Activated CD8-positive, alpha-beta memory T cell treated with anti-CD3 and anti-CD28 coated beads, Interleukin-2, amount 50 U/mL, for 4 hours (primary cell): ENCODE measurements at places on chromosomes 5 and 9.

DNA sequence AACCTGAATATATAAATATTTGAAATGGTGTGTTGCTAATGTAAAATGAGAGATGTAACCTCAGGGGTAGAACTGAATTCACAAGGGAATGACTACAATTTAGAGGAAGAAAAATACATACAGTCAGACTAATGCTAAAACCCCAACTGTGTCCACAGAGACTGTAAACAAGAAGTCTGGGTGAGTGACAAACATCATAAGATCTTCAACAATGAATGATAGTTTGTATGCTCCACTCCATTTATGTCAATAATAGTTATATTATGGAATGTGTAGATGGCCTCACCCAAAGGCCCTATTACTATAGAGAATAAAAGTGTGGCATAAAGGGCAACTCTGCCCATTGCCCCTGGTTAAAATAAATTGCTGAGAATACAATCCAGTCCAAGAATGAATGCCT is 102.9 kb downstream of the CETN3 start:
- DNase-seq = no peak

- DNase-seq = peak; percentile 67
These were observed at the start of gene RGS14 for GRCh38 chr5:177357459-177358351. TSS of gene RGS14 (plus strand) at chr5:177357924. CDS start at chr5:177358025, 101 bp downstream.

DNA sequence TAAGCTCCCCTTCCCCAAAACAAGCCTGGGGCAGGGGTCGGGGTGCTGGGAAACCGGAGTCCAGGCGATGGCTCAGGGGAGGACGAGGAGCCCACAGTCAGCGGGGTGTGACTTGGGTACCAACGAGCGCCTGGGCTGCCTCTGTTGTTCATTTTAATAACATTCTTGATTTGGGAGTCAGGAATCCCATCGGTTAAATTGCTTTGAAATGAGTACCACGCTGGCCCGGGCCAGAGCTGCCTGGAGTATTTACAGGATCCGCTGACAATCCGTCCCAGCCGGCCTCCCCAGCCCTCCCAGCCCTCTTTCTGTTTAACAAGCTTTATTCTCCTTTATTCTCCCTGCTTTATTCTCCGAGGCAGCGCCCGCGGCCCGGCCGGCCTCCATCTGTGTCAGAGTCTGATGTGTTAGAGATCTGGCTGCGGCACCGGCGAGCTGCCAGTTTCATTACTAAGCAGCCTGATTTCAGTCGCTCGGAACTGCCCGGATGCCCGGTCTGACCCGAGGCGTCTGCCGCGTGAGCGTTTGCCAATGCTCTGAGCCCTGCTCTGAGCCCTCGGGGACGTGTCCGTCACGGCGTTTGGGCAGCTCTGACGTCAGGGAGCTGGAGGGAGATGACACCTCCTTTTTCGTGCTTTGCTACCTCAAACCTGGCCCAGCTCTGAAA is 16.5 kb upstream of the QRFP start:
- DNase-seq = no peak

DNA sequence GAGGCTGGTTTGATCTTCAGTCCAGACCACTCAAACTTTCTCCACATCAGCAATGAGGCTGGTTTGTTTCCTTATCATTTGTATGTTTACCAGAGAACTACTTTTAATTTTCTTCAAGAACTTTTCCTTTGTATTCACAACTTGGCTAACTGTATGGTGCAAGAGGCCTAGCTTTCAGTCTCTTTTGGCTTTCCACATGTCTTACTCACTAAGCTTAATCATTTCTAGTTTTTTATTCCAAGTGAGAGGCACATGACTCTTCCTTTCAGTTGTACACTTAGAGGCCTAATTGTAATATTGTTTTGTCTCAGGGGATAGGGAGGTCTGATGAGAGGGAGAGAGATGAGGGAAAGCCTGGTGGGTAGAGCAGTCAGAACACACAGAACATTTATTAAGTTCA is 554.0 kb upstream of the ARRDC3 start:
- DNase-seq = no peak

DNA sequence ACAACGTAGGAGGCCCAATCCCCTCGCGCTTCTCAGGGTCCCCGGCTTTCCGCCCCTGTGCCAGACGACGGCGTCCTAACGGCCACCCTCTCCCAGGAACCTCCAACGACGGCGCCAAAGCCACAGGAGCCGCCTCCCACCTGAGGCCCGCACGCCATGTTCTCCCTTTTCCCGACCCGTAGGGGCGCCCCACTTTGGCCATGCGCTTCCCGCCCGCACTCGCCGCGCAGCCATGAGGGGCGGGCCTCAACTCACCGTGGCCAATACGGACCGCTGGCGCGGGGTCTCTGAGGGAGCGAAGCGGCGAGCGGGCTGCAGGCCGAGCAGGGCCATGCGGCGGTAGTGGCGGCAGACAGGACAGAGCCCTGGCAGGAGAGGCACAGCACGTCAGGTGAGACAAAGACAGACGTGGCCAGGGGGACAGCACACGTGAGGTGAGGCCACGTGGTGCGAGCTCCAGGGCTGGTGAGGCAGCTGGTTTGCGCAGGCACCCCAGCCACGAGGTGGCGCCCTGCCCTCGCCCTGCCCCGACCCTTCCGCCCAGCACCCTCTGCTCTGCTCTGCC is 1005.5 kb upstream of the PTPRD start:
- no peak for DNase-seq

GRCh38 chr9:136831002-136831719 is 11.1 kb upstream of the AJM1 start:
- DNase-seq = no peak

GRCh38 chr9:134408939-134409737 is 82.9 kb downstream of the RXRA start:
- DNase-seq = no peak

DNA sequence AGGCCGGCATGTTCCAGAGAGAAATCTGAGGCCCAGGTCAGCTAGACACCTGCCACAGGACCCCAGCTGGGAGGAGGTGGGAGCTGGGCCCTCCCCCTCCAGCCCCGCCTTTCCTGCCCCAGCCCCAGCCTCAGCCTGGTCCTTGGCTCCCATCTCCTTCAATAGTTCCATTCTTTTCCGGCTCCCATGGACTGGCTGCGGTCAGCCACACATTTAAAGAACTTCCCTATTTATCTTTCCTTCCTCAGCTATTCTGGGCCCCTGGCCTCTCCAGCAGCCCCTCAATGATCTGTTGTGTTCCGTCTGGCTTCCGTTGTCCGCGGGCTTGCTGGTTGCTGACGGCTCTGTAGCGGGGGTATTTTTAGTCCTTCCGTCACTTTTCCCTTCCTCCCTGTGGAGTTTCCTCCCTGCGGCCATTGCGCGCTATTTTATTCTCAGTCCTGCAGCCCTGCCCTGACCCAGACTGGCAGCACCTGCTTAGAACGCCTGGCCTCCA is 73.8 kb downstream of the AMBP start:
- DNase-seq = no peak

DNA sequence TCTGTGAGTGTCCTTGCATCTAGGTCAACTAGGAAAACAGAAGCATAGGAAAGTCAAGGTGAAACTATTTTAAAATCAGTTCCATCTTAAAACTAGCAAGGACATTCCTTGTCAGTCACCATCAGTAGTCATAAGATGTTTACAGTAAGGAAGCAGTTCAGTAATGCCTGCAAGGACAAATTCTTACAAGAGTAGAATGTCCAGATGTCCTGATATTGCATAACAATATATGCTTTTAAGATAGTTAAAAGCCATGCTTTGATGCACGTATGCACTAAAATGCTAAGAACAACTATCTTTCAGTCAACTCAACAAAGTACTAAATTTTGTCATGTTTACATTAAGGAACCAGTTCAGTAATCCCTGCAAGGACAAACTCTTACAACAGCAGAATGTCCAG is 11.3 kb upstream of the SVEP1 start:
- no peak for DNase-seq

- no peak for DNase-seq
These were observed 250.3 kb downstream of the SLIT3 start for GRCh38 chr5:169050636-169051035.

DNA sequence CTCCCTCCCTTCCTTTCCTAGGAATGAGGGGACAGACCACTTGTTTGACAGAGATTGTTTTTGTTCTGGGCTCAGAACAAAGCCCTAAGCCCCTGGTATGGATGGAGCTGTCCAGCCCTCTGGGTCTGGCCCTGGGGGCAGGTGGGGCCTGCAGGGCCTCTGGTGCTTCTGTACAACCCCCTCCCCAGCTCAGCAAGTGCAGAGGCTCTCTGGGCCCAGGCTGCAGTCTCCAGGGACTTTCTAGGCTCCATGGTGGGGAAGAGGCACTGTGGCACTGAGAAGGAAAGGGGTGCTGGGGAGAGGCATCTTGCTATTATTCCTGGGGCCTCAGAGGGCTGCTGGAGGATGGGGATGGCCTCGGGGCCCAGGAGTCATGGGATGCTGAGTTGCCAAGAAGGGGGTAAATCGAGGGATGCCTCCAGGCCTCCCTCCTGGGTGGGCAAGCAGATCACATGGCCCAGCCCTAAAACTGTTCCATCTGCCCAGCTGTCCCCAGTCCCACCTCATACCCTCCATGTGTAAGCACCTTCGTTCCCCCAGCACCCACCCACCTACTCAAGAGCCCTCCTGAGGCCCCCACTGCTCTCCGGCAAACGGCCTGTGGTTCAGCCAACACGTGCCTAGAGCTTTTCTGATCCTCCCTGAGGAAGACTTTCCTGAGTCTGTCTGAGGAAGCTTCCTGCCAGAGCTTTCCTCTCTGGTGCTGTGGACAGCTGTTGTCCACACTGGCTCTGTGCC is 225.7 kb downstream of the CACNA1B start:
- no peak for DNase-seq

GRCh38 chr9:109907400-109907799 is 127.4 kb downstream of the PALM2AKAP2 start:
- no peak for DNase-seq

GRCh38 chr9:85038824-85039608 is 369.5 kb downstream of the NTRK2 start:
- DNase-seq = no peak

- DNase-seq = no peak
These were observed 25.4 kb upstream of the DCP2 start for GRCh38 chr5:112951124-112951702.

DNA sequence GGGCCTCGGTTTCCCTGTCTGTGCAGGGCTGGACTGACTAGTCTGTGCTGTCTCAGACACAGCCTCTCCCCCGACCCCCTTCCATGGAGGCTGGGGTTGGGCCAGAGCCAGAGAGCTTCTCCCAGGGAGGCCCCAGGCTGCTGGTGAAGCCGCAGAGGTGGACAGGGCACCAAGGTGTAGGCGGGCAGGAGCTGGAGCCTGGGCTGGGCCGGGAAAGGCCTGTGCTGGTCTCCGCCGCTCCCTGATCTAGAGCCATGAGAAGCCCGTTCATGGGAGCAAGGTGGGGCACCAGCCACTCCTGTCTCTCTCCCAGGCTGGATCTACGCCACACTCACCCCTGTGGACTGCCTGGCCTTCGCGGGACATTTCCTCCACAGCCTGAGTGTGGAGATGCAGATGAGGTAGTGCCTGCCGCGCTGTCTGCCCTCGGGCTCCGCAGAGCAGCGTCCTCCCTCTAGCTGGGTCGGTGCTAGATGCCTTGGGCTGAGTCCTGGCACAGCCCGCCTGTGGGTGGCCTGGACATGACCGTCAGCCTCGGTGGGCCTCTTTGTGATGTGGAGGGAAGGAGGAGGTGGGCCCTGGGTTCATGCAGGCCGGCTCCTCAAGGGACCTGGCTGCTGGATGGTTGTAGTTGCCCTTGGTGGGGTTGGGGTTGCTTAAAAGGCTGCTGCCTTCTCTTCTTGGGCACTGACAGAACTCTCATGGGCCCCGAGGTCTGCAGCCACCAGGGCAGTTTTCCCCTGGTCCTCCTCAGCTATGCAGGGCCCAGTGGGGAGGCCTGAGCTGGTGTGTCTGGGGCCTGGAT is 79.4 kb downstream of the PHF2 start:
- DNase-seq = peak; percentile 11

- no peak for DNase-seq
These were observed 255.6 kb upstream of the SLC30A5 start for GRCh38 chr5:68838157-68838718.

DNA sequence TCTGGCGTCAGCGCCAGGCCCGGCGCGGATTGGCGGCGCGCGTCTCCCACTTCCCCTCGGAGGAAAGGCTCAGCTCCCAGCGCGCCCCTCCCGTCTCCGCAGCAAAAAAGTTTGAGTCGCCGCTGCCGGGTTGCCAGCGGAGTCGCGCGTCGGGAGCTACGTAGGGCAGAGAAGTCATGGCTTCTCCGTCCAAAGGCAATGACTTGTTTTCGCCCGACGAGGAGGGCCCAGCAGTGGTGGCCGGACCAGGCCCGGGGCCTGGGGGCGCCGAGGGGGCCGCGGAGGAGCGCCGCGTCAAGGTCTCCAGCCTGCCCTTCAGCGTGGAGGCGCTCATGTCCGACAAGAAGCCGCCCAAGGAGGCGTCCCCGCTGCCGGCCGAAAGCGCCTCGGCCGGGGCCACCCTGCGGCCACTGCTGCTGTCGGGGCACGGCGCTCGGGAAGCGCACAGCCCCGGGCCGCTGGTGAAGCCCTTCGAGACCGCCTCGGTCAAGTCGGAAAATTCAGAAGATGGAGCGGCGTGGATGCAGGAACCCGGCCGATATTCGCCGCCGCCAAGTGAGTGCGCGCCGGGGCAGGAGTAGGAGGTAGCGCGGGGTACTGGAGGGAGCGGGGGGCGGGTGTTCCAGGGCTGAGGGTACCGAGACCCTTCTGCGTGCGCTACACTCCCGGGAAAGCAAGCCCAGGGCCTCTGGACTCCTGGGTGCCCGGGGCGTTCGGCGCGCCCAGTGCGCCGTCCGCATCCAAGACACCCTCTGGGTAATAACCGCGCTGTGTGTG is at the start of gene MSX2:
TSS of gene MSX2 (plus strand) at position 99 of the 777 bp plus-strand sequence. CDS start at position 177, 78 bp downstream.
- DNase-seq = no peak

GRCh38 chr9:133726401-133727276 is 11.5 kb downstream of the SARDH start:
- DNase-seq = peak; percentile 69

DNA sequence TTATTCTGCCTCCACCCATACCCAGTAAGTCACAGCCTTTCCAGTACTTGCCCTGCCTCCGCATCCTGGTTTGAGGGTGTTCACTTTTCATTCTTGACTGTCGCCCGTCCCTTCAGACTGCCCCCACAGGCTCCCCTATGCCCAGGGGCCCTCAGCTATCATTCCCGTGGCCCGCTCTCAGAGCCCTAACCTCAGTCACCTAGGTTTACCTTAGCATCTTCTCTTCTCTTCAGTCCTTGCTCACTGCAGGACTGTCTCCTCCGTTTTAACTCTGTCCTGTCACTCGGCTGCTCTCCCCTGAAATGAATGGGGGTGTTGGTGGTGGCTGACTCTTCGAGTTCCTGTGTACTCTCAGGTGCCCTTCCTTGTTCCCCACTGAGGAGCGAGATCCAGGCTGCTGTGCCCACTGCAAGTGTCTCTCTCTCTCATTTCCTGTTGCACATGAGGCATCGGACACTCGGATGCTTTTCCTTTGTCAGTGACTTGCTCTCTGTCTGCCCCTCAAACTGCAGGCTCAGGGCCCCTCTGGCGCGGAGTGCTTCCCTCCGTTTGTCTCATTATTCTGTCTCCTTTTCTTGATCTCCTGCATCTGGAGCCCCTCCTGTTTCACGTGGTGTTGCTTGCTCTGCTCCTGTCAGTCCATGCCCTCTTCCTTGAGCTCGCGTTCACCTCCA is 89.8 kb downstream of the CACNA1B start:
- DNase-seq = no peak

GRCh38 chr9:16925426-16925825 is 55.0 kb upstream of the BNC2 start:
- no peak for DNase-seq
